ENCODE measurements at places on chromosomes 1 and 21.

DNA sequence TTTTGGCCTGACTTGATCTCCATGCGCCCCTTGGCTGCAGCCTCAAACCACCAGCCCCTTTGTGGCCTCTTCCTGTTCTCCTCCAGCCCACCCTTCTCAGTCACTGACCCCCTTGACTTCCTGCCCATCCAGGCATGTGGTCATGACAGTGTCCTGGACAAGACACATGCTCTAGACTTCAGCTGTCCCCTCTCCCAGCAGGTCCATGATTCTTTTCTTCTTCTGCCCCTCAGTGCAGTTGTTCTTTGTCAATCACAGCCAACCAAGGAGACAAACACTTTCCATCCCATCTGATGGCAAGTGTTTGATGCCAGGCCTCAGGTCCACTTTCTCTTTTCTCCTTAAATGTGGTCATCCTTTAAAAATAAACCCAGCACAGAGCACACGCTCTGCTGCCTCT lies 49.7 kb downstream of the SYT6 start:
- no peak for DNase-seq

DNA sequence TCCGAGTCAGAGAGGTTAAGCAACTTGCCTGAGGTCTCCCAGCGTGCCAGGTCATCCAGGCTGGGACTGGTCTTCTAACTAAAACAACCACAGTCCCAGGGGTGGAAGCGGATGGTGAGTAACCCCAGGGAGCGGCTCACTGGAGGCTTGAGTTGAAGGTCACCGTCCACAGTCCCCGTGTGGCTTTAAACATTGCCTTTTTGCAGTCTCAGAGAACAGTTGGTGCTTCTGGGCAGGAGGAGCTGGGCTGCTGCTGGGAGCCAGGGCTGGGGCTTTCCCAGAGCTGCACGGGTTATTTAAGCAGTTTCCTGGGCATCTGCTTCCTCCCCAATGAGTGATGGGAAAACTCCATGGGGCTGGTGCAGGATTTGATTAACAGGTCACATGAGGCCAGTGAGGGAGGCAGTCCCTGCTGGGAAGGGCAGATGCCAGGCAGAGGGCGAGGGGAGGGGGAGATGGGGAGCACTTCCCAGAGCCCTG lies 12.3 kb downstream of the ARHGEF10L start:
- DNase-seq = peak; percentile 63

GRCh38 chr1:101198842-101199636 lies 37.8 kb upstream of the S1PR1 start:
- DNase-seq = no peak

- DNase-seq = no peak
Observed at GRCh38 chr1:245576323-245576722, 421.5 kb downstream of the KIF26B start.

DNA sequence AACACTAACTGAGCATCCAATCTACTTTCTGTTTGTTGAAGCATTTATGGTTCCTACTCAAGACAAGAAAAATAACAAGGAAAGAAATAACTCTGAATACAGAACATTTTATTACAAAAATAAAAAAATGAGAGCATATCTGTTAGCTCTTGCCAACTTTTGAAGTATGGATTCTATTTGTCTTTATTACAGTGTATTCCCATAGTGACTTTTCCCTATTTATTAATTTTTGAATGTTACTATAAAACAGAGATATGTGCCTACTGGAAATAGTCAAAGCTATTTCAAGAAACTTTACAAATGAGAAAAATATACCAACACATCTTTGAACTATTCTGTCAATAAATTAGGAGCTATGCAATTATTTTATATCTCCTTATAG lies 153.0 kb downstream of the HLX start:
- DNase-seq = no peak

DNA sequence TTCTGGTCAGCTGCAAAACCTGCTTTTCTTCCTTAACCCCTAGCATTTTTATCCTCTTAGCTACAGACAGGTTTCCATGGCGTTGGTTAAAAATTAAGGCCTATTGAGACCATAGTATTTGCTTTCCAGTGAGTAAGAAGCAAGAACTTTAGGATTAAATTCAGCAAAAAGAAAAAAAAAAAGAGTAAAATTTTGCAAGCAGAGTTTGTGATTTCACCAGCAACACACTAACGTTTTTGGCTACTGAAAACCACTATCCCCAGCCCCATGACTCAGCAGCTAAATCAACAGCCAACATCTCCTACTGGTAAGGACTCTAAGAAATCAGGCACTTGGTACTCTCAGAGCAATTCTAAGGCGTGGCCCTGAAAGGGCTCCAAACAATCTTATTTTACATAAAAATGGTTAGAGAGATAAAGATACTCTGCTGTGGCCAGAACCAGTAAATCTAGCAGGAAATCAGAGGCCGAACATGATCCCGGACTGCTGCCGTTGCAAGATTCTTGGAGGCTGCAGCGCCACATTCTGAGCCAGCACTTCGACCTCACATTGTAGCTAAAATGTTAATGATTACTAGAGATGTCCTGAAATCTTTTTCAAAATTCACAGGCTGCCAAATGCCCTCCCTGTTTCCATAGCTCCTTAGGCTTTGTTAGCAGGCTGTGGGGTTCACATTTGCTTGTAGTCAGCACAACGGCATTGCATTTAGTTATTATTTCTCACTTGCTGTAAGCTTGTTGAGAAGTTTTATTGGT lies 1.6 kb upstream of the ENO1 start:
- no peak for DNase-seq

GRCh38 chr1:90210633-90211491 lies 216.0 kb downstream of the ZNF326 start:
- DNase-seq = no peak

- DNase-seq = no peak
Observed at GRCh38 chr1:174448531-174448883, 743 bp downstream of the GPR52 start.

DNA sequence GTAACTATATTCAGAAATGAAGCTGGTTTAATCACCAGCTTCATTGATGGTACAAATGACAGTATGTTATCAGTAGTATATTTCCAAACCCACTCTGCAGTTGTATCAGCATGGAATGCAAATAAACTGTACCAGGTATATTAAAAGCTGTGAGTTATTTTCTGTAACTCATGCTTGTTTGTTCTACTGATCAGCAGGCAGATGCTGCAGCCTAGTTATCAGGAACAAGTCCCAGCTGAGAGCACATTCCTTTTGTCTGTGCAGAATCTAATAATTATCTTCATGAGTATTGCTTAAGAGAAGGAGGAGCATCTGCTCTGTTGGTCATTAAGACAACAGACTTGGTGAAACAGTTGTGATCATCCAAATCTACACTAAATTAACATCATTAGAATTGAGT lies 1331.1 kb downstream of the MRPL39 start:
- DNase-seq = no peak

DNA sequence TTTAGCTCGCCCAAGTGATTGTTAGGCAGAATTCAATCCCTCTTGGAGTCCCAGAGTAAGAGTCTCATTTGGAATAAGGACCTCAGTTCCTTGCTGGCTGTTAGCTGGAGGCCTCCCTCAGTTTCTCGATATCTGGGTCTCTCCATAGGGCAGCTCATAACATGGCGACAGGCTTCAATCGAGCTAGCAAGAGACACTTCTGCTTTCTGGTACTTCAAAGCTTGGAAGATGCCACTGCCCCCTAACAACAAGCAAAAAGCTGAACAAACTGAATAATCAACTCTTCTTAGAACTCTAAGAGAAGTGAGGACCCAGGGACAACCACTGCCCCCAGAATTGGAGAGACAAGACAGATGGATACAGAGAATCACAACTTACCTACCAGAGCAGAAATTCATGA lies 86.2 kb downstream of the TEX35 start:
- no peak for DNase-seq

DNA sequence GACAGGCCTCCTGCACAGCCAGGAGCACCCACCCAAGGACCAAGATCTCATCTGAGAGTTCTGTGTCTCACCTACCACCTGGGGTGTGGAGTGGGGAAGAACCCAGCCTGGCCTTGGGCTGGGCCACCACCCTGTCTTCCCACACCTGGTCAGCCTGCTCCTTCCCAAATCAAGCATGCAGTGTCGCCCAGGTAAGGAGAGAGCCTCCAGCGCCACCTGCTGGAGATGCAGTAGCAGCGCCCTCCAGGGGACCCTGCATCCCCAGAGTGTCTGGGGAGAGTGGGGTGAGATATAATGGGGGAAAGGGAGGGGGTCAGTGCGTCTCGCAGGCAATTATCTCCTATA lies 32.3 kb downstream of the KIAA2013 start:
- DNase-seq = peak; percentile 37

DNA sequence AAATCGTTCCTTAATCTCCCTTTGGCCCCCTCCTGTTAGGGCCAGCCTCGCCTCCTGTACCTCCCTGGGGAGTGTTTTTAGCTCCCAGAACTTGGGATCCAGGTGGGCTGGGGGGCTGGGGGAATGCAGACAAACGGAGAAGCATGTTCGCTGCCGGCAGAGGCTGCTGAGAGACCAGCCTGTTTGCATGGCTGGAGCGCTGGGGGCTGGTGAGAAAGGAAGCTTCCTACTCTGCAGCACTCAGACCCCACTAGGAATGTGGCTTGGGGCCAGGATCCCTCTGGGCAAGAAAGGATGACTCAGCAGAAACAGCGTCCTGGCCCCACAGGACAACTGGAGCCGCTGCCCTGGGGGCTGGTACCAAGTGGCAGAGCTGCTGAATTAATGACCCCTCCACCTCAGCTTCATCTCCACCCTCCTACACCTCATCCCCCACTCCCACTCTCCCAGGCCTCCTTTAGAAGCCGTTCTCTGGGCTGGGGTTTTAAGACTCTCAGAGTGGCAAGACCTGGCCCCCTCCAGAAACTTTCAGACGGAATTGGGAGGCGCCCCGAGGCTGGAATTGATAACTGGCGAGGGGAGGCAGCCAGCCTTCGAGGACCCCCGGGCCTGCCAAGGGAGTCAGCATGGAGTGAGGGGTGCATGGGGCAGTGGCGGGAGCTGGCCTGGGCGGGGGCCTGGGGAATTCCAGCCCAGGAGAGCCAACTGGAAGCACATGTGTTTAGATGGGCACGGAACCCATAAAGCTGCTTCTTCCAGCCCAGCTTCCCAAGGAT lies 28.5 kb upstream of the EPS8L3 start:
- no peak for DNase-seq

DNA sequence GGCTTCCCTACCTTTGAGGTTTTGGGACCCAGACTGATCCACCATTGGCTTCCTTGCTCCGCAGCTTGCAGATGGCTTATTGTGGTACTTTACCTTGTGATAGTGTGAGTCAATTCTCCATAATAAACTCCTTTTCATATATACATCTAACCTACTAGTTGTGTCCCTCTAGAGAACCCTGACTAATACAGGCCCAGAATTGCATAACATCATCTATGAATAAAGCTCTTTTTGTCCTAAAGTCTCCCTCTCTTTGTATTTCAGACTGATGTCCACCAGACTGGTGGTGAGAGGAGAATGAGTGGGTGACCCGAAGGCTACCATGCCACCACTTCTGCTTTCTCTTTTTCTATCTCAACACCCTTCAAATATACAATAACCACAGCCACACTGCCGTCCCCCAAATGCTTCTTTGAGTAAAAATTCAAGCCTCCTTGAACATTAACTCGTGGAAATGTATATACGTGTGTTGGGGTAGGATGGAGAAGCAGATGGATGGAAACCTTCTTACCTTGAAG lies 265.7 kb downstream of the PTBP2 start:
- no peak for DNase-seq

DNA sequence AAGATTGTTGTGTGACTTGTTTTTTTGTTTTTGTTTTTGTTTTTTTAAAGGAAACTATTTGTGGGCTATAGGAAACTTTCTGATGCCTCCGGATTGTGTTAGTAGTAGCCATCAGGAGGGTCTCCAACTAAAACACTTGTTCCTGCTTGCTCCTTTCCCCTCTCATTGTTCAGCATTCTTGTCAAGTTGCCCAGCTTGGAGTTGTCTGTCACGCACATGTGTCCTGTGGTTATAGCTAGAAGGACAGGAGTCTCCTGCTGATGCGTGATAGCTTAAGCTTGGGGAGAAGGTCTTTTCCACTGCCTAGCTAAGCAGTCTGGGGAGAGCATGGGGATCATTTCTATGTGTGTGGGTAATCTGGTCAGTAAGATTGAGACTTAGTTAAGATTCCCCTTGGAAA lies 3.2 kb upstream of the LYPLA2 start:
- DNase-seq = no peak

DNA sequence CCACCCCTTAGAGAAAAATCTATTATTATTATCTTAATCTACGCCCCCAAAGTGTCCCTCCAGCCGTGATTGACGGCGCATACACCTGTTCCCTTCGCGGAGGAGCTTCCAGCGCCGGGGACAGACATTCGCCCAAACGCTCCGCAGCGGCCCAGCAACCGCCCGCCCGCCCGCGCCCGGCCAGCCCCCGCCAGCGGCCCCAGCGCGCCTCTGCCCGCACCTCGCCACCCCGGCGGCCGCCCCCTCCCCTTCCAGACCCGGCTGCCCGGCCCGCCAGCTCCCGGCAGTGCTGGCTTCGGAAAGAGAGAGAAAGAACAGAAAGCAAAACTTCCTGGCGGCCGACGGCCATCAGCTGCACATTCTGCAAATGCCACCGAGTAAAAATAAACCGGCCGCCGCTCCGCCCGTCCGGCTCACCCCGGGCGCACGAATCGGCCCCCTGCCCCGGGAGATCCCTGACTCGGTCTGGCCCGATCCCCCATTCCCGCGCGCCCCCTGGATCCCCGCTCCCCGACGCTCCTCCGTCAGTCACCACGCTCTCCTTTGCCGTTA lies 1.6 kb downstream of the CASZ1 start:
- no peak for DNase-seq
